MV-4-11 (cell line): ENCODE measurements at places on chromosomes 2 and 18.

GRCh38 chr2:89848763-89849368 is 1157.4 kb downstream of the RPIA start:
- DNase-seq = no peak

GRCh38 chr2:33903215-33903614 is 304.1 kb upstream of the FAM98A start:
- peak; percentile 69 for DNase-seq

DNA sequence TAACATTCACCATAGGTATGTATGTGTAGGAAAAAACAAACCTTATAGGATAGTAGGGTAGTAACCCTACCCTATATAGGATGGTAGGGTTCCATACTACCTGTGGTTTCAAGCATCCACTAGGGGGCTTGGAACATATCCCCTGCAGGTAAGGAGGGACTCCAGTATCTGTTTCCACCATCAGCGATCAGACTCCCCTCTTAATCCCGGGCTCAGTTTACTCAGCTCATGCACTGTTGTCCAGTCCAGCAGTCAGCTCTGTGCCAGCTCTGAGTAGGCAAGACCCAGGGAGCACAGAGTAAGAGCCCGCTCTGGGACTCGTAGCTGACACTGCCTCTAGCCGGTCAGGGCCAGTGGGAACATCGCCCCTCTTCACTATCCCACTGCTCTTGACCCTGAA is 61.7 kb downstream of the MEX3C start:
- no peak for DNase-seq

- DNase-seq = no peak
Observed at GRCh38 chr2:238946318-238947242, 98.7 kb downstream of the TWIST2 start.

DNA sequence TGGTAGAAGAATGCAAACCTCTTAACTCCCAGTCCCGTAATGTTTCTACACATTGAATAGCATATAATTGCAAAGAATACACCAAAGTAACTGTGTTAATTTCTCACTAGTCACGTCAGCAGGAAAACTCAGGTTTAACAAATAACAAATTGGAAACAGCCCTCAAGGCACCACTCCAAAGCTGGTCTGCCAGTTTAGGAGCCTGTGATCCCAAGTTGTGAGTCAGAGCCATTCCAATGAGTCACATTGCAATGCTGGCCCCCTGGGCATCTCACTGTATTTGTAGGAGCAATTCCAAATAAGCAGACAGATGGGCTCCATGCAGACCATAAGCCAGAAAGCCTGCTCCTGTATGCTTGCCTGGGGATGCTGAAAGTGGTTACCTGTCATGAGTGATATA is 143.2 kb upstream of the SETBP1 start:
- no peak for DNase-seq

GRCh38 chr2:134670955-134671354 is 47.8 kb downstream of the TMEM163 start:
- no peak for DNase-seq

- DNase-seq = peak; percentile 29
Observed at GRCh38 chr2:45643543-45644542, 7.6 kb upstream of the PRKCE start.

DNA sequence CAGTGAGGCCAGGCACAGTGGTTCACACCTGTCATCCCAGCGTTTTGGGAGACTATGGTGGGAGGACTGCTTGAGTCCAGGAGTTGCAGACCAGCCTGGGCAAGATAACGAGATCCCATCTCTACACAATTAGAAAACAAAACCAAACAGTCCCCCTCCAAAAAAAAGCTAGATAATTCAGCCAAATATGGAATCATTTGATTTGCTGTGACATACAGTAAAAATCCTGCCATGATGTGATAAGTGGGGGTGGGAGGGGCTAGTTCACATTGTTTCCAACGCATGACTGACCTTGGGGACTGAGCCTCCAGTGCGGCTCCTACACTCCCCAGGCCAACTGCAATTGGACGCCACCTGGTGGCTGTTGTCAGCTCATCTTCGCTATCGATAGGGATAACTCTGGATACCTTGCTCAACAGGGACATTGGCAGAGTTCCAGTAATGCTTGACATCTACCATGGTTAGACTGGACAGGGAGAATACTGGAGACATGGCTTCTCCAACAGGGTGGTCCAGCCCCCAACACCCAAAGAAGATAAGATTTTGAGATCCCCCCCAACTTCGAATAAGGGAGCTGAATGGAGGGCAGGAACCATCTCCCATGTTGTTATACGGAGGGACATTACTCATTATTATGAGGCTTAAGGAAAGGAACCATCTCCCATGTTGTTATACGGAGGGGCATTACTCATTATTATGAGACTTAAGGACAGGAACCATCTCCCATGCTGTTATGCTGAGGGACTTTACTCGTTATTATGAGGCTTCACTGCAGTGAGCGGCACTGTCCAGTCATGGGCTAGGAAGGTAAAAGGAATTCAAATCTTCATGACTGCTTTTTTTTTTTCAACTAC is 135.9 kb downstream of the TGIF1 start:
- DNase-seq = peak; percentile 67

DNA sequence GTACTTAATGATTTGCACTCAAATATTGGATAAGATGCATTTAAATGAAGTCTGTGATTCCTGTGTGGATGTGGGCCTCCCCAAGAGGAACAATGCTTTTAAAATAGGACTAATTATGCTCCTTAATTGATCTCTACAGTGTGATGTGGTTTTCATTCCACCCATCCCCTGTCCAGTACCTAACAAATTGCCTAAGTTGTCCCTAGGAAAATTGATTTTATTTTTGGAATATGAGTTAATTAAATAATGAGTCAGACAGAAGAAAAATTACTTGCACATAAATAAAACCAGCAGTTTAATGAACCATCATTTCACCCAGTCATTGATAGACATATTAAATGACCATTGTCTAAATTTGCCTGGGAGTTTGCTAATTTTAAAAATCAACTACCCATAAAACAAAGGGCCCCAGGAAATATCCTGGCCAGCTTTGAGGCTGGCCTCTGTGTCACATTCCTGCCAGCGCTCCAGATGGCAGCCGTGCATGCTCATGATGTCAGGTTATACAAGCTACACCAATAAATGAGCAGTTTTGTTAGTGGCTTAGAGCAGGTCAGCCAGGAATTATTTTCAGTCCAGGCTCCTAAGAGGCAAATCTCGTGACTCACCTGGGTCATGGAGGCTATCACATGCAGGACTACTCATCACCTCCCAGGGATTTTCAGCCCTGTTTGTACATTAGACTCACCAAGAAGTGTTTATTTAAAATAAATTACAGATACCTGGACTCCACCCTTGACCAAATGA is 31.9 kb downstream of the ABHD3 start:
- no peak for DNase-seq

GRCh38 chr2:197383825-197384224 is 51.0 kb downstream of the SF3B1 start:
- DNase-seq = no peak

DNA sequence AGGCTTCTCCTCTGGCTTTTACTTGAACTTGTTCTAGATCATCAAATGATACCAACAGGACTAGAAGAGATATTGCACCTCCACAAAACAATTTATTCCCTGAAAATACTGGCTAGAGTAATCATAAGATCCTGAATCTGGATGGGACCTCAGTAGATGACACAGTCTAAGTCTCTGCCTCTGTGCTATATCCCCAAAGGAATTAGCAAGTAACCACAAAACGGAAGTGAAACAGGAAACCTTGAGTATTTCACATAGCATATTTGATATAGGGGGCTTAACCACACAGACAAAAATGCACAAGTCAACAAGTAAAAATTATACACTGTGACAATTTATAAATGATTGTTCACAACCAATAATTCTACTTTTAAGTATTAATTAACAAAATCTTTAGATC is 456.9 kb upstream of the TNP1 start:
- DNase-seq = peak; percentile 97

GRCh38 chr2:206217166-206217565 is 57.3 kb upstream of the ZDBF2 start:
- DNase-seq = no peak

- DNase-seq = no peak
Observed at GRCh38 chr2:46915281-46915810, at the start of gene MCFD2. Gene MCFD2, minus strand, starts transcription at chr2:46915806. Its CDS starts 6,635 bp downstream, at chr2:46909171.

- no peak for DNase-seq
Observed at GRCh38 chr2:131966256-131966655, 195.5 kb downstream of the ANKRD30BL start.

DNA sequence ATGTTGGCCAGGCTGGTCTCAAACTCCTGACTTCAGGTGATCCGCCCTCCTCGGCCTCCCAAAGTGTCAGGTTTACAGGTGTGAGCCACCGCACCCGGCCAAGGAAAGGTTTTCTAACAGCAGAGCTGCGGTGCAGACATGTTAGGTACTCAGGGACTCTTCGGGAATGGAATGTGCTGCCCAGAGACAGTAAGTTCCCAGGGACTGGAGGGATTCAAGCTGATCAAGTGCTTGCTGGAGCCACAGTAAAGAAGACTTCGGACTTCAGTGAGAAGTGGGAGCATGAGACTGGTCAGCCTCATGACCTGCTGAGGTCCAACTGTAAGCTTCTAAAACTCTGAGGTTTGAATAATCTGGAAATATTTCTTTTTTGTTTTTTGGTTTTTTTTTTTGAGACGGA is 7.8 kb upstream of the DES start:
- DNase-seq = no peak

DNA sequence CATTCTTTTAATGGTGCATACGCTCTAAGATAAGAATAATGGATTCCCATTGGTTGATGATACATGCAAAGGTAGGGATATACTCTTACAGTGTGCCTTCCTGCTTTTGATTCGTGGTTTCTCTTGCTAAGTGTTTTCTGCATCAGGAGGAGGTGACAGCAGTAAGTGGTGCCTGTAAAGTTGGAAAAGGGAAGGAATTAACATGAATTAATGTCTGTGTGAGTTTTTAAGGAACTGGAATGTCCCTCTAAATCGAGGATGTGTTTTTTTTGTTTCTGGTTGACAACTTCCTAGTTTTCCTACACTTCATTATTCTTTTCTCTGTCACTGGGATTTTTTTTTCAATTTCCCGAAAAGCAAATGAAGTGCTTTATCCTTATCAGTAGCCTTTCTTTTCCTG is 54.4 kb downstream of the CRIM1 start:
- DNase-seq = no peak

DNA sequence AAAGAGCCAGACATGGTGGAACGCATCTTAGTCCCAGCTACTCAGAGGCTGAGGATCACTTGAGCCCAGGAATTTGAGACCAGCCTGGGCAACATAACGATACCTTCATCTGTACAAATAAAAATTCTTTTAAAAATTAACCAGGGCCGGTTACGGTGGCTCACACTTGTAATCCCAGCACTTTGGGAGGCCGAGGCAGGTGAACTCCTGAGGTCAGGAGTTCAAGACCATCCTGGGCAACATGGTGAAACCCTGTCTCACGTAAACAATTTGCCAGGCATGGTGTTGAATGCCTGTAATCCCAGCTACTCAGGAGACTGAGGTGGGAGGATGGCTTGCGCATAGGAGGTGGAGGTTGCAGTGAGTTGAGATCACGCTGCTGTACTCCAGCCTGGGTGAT is 25.8 kb upstream of the KCNG3 start:
- no peak for DNase-seq

GRCh38 chr18:10228326-10228725 is 226.1 kb upstream of the APCDD1 start:
- DNase-seq = no peak

DNA sequence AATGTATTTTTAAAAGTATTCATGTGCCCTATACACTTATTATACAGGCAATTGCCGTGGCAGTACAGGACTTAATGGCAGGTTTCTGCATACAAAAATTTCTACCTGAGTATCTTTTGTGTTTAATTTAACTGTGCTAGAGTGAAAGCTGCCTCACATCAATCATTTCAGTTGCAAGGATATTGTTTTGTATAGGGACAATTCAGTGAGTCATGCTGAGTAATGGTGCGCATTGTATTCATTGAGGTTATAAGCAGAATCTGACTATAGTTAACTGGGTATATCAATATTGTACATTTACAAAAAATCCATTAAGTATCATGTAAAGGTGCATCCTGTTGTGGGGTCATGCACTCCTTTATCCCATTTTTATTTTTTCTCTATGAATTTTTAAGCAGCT is 121.5 kb downstream of the GCA start:
- no peak for DNase-seq

GRCh38 chr2:18387441-18388206 is 172.8 kb downstream of the RDH14 start:
- peak; percentile 49 for DNase-seq

DNA sequence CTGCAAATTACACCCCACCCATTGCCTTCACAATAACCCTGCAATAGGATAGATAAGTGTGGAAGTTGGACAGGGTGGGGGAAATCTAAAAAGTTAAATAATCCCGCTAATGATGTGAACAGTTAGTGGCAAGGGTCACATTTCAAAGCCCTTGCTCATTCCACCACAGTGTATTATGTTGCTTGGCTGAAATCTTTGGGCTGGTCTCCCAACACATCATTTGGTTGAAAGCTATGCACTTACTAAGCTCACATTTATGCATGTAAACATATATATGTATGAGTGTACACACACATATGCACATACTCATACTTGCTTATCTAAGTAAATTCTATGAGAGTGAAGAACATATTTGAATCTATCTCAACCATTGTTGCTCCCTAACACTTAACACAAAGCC is 197.8 kb downstream of the RDH14 start:
- DNase-seq = no peak

DNA sequence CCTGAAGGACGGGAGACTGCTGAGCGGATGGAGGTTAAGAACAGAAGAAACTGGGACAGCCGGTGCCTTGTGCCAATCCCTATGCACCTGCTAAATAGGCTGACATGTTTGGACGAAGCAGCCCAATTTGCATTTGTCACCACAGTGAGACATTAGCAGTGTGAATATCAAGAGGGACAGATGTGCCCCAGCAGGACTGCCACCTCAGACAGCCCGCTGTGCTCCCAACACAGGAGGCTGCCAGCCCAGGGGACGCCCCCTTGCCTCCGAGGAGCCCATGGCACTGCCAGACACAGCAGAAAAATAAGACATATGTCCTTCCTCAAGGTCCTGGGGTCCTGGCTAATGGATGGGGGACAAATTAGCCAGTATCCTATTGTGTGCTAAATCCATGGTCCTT is 306.7 kb upstream of the POU3F3 start:
- no peak for DNase-seq

- no peak for DNase-seq
Observed at GRCh38 chr2:113166187-113166645, 7.6 kb upstream of the PSD4 start.

DNA sequence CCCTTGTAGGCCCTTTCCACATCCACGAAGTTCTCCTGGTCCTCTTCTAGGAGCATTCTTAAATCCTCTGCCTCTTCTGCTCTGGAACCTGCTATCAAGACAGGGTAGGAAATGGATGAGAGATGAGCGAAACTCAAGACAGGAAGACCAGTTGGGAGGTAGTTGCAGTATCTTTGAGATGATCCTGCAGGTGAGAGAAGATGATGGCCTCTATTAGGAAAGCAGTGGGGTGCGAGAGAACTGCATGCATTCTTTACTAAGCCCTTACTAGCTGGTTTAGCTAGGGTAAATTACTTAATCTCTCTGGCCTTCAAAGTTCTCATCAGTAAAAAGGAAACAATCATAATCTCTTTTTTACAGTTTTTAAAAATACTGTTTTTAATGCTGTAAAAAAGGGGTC is 47.0 kb downstream of the VSNL1 start:
- no peak for DNase-seq

- no peak for DNase-seq
Observed at GRCh38 chr2:56918790-56919189, 735.0 kb downstream of the CCDC85A start.
